ENCODE measurements at places on chromosomes 3 and 15. TPM values are rescaled to one million over a fixed set of nuclear protein-coding genes. Genes with fewer than 3 reads are reported as not detected.

Gene AQP9
- total RNA-seq: not detected

Gene CRYGS
- total RNA-seq: 0.86 TPM

Gene COLQ
- total RNA-seq: 0.43 TPM

Gene BFSP2
- total RNA-seq: not detected

Gene RBM5
- total RNA-seq: 192 TPM

Gene RBP2
- not detected for total RNA-seq

Gene TRIM71
- not detected for total RNA-seq

Gene PIERCE2
- total RNA-seq: 1.3 TPM

Gene CLEC3B
- total RNA-seq: 0.43 TPM

Gene B3GALNT1
- 17.7 TPM for total RNA-seq

- DNase-seq: no peak
Measured at GRCh38 chr3:46281551-46281950, 39.3 kb downstream of the CCR3 start.

DNA sequence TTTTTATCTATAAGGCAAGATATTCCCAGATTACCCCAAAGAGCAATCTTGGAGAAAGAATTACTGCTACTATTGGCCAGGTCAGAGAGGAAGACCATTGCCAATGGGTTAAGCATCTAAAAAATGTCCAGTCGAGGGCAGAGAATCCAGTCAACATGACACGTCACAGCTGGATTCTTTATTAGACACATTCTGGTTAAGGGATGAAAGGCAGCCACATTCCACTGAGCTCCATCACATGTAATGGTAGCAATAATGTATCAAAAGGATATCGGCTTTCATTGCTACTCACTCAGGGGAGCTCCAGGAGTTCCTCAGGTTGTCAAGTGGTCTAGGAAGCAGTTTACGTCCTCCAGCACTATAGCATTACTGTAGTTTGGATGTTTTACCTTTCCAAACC, 421.1 kb downstream of the PLOD2 start:
- no peak for DNase-seq

- DNase-seq: no peak
Measured at GRCh38 chr15:72809329-72809728, 25.8 kb upstream of the ADPGK start.

DNA sequence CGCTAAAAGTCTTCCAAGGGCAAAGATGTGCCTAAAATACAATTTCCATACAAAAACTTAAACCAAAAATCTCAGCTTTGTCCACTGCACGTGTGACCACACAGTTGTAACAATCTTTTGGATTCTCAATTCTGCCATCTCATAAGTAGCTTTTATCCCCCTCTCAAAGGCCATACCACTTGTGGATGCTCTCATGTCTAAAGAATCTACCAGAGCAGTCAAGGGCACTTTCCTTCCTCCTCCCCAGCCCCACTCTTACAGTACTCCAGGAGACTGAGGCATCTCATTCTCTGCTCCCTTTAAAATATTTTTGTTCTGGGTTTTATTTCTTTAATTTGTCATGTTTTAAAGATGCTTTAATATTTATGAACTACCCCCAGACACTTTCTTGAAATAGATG, 102.3 kb upstream of the PFN2 start:
- DNase-seq: no peak

GRCh38 chr3:463252-464192, 267.0 kb downstream of the CHL1 start:
- DNase-seq: no peak

- DNase-seq: no peak
Measured at GRCh38 chr15:54803134-54803808, 393.5 kb downstream of the RSL24D1 start.

DNA sequence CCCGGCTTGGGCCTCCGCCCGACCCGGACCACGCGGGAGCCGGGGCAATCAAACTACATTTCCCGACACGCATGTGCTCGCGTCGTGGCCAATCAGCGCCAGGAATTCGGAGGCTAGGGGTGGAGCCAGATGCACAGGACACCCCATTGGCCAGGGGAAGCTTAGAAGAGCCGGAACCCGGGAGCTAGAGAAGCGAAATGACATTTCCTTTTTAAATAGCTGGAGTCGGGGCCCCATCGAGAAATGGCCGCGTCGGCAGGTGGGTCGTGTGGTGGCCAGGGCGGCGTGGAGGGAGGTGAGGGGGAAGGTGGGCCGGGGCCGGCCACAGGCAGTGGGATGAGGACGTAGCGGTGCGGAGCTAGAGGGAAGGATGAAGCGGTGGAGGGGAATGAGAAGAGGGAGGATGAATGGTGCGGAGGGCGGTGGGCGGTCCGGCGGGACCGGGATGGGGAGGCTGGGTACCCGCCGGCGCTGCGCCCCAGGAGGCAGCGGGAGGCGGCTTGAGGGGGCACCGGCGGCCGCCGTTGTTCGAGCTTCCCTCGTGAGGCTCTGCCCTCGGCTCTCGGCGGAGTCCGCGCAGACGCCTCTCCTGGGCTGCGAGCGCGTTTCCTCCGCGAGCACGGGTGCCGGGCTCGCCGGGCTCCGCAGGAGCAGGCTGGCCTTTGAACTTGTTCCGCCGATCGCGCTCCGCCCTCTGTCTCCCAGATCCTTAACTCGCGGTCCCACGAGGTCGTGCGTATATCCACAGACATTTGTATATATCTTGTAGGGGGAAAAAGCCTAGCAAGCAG, at the start of gene KBTBD8:
TSS of gene KBTBD8 (plus strand) at position 195 of the 791 bp plus-strand sequence. CDS start at position 244, 49 bp downstream.
- DNase-seq: peak; percentile 99

GRCh38 chr15:101213147-101213546, 38.7 kb downstream of the CHSY1 start:
- DNase-seq: no peak

- no peak for DNase-seq
Measured at GRCh38 chr3:114112696-114113095, 56.2 kb downstream of the QTRT2 start.

DNA sequence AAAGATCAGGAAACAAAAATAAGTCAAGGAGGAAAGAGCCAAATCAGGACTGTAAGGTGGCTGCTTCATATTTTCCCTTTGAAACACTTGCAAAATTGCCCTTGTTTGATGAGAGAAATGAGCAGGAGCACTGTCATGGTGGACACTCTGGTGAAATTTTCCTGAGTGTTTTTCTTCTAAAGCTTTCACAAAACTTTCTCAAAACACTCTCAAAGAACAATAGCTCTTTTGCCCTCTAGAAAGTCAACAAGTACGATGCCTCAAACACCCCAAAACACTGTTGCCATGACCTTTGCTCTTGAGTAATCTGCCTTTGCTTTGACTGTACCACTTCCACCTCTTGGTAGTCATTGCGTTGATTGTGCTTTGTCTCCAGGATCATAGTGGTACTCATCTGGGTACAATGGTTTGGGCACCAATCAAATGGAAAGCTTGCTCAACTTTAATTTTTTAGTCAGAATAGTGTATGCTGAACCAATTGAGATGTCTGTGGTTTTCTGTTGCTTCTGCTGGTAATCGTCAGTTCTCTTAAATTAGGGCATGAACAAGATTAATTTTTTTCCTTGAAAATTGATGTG, 13.2 kb upstream of the MITF start:
- no peak for DNase-seq

DNA sequence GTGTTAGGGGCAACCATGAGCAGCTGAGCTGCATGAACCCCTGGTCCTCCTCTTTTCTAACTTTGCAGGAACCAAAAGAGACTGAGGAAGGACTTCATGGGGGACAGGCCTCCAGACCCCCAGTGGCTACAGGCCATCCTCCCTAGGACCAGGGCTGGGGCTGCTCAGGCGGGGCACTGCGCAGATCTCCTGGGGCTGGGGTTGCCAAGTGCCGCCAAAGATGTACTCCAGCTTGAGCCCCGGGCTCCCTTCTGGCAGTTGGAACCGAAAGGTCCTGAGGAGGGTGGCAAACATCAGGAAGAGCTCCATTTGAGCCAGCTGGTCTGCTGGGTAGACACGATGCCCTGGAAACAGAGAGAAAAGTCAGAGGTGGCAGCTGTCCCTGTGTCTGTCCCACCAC, 11.1 kb upstream of the PARL start:
- no peak for DNase-seq

DNA sequence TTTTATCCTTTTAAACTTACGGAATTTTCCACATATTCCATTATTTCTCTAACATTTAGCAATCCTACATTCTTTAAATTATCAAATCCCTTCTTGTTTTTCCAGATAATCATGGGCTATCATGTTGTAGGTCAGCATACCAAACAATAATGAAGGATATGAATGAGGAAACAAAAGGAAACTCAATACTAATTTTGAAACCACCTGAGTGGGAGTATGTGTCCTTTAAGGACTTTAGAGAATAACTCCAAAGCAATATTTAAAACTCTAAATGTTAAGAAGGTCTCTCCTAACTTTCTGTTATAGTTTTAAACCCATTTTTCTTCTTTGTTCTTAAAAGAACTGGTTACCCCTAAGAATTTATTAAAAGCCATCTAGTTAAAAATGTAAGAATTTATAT, 43.0 kb downstream of the TP53BP1 start:
- no peak for DNase-seq

DNA sequence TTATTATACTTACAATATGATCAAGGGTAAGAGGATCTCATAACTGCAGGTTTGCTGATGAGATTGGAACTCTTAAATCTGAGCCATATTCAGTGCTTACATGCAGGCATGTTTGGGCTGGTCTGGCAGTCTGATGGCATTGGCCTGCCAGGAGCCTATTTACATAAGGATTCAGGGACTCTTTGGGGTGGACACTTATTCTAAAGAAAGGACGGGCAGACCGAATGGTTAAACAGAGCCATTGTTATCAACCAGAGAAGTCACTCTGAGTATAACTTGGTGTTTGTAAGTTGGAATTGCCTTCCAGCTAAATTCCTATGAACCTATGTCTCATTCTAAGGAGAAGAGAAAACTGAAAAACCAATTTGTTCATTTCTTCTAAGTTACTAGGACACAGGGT, 932.8 kb downstream of the IGSF11 start:
- no peak for DNase-seq

DNA sequence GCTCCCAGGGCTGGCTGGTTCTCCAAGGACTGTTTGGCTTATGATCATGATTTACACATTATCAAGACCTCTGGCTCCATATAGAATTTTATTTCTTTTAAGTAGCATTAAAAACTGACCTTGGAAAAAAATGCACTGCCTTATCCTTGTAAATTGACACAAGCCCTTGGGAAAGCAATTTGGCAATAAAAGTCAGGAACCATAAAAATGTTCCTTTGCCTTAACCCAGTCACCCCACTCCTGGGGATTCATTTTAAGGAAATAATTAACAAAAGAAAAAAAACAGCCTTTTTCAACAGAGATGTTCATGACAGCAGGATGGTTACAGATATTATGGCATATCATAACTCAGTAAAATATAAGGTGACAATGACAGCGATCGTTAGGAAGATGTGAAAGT, 51.6 kb upstream of the NR2E3 start:
- peak; percentile 42 for DNase-seq

- DNase-seq: peak; percentile 67
Measured at GRCh38 chr3:194042927-194043326, 93.0 kb upstream of the HES1 start.

DNA sequence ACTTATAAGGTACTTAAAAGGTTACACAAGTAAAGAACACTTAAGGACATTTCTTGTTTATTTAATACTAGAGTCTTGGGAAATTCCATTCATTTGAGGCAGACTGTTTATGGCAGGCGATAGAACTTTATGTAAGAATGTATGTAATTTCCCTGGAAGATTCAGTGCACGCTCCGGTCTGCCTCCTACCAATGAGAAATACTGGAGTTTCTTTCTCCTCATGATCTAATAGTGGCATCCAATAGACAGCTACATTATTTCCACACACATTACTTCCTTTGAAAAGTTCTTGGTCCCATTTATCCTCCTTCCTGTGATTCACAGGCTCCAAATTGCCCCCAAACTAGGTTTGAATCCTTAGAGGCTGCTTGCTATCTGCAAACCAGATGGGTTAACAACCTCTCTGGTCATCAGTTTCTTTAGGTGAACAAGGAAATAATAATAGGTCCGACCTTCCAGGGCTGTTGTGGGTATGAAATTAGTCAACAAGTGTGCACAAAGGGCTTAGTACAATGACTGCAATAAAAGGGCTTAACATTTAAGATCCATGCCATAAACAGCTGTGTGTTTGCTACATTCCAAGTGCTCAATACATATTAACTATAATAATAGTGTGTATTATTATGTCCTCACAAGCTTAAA, 30.7 kb downstream of the EIF4E3 start:
- peak; percentile 93 for DNase-seq

DNA sequence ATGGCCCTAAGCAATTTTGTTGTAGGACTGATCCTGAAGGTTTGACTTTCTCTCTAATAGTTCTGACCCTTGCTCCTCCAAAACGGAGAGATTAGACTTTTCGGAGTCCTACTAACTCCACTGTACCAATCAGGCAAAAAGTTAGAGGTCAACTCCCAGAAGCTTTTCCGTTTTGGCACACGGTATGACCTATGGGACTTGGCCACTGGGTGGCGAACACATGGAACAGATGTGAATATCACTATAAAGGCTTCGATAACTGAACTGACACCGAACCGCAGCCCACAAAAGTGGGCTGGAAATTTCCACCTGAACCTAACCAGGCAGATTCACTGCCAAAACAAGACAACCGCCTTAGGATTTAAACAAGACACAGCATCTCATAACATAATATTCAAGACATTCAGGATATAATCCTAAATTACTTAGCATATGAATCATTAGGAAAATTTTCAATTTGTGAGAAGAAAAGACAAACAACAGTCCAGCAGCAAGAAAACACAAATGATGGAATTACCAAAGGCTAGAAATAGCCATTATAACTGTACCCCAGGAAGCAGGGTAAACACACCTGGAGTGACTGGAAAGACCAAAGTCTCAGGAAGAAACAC, 12.2 kb upstream of the TM2D3 start:
- peak; percentile 31 for DNase-seq

DNA sequence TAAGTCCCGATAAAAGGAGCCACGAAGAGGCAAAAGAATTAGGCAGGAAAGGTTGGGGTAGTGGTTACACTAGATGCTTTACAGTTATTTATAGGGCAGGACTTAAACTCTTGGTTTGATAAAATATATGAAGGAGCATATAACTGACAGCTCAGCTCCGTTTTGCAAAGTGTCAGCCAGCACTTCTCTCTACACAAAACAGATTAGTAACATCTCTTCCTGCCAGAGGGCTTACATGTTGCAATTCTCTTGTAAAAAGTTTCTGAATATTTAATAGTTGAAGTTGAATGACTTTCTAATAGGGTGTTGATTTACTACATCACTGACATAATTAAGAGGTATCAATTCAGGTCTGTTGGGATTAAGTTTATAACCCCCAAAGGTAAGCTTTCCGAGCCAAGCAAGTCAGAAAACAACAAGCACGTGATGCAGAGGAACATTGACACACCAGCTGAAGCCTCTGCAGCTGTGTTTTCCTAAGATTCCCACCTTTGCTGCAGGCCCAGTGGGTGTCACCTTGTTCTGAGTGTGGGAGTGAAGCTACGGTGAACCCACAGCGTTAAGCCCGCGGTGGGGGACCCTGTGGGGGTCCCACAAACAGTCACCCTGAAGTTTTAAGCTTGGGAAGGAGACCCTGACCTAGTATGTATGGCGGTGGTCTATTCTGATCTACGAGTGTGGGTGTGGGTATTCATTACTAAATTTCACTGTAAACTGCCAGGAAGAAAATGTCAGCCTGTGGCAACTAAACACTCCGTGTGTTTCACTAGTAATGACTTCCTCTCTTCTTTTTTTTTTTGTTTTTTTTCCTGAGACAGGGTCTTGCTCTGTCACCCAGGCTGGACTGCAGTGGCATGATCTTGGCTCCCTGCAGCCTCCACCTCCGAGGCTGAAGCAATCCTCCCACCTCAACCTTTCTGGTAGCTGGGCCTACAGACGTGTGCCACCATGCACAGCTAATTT, 22.0 kb upstream of the ATP13A3 start:
- DNase-seq: peak; percentile 64

GRCh38 chr3:158407844-158408517, 163.0 kb upstream of the MLF1 start:
- DNase-seq: peak; percentile 80
